GM06990 (cell line): ENCODE measurements at places on chromosomes 6 and 20.

GRCh38 chr6:117397536-117398227 is 28.1 kb downstream of the ROS1 start:
- DNase-seq: no peak

DNA sequence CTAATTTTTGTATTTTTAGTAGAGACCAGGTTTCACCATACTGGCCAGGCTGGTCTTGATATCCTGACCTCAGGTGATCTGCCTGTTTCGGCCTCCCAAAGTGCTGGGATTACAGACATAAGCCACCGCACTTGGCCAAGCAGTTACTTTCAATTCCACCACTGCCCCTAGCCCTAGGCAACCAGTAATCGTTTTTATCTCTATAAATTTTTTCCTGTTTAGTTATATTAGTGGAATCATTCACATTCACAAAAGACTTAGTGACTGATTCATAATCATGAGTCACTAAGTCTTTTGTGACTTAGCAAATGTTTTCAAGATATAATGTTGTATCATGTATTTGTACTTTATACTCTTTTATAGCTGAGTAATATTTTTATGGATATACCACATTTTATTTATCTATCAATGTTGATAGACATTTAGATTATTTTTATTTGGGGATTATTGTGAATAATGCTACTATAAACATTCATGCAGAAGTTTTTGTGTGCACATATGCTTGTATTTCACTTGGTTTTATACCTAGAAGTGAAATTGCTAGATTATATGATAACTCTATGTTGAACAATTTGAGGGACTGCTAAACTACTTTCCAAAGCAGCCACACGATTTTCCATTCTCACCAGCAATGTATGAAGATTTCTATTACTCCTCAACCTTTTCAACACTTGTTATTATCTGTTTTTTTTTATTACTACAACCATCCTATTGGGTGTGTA is 421.4 kb upstream of the ID4 start:
- no peak for DNase-seq

- no peak for DNase-seq
These were observed 37.8 kb upstream of the NHSL1 start for GRCh38 chr6:138537106-138537505.

DNA sequence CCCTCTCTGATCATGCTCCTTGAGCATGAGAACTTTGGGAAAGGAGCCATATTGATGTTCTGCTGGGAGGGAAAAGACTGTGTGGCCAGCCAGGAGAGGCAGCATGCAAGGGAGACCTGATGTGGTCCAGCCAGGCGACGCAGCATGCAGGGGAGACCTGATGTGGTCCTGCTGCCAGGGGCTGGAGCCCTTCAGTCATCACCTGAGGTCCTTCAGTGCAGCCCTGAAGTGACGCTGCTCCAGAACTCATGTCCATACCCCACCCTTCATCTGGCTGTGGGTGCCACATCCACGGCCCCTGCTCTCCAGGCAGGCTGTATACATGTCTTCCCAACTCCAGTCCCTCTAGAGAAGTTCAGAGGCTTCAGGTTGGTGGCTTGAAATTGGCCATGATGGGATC is 134.4 kb downstream of the ERMARD start:
- no peak for DNase-seq

GRCh38 chr20:40278673-40279072 is 410.4 kb downstream of the MAFB start:
- DNase-seq: no peak

- DNase-seq: no peak
These were observed 631.2 kb upstream of the SYNCRIP start for GRCh38 chr6:86273936-86274335.

DNA sequence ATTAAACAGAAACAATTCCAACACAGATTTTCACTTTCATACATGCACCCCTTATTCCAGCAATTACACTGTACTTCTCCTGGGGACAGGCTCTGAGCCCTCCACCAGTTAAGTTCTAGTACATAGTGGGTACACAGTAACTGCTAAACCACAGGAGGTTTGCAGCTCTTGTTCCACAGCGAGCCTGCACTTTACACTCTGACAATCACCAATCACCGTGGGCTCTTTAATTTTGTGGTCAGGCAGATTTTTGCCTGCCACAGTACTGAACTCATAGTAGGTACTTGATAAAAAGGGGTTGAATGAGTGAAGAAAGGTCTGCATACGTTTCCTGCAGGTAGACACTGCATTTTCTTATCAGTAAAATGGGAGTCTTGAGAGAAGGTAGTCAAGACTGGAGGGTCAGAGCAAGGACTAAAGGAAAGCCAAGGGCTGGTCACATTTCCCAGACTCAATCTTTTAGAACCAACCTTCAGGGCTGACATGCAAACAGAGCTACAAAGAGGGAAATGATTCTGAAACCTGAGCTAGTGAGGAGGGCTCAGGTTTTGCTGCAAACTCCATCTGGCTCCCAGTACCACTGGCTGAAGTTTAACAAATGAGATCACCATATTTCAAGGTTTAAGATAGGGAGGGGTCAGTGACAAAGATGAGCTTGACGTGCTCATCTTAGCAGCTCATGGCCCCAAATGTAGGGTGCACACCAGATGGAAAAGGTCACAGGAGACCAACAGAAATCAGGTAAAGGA is 404.6 kb downstream of the BTBD9 start:
- DNase-seq: peak; percentile 45
